ENCODE measurements at places on chromosomes 3 and 15. TPM values are rescaled to one million over a fixed set of nuclear protein-coding genes. Genes with fewer than 3 reads are reported as not detected.

Gene APPL1
- 17.3 TPM for polyA plus RNA-seq

Gene MYL3
- not detected for polyA plus RNA-seq

Gene ABI3BP
- polyA plus RNA-seq: 0.59 TPM

Gene CDHR4
- polyA plus RNA-seq: not detected

Gene DPPA2
- not detected for polyA plus RNA-seq

Gene HLTF
- 9.1 TPM for polyA plus RNA-seq

Gene CHDH
- polyA plus RNA-seq: 0.04 TPM

Gene BFSP2
- polyA plus RNA-seq: not detected

Gene ADAMTS7
- polyA plus RNA-seq: 0.24 TPM

Gene IL5RA
- polyA plus RNA-seq: not detected

Gene LSAMP
- 0.12 TPM for polyA plus RNA-seq

Gene ISG20
- 8.5 TPM for polyA plus RNA-seq

Gene CHCHD6
- polyA plus RNA-seq: 21.7 TPM

Gene PATL2
- polyA plus RNA-seq: 1.0 TPM

Gene GOLGA6D
- polyA plus RNA-seq: not detected

Gene DPH3
- 23.4 TPM for polyA plus RNA-seq

Gene ZNF860
- polyA plus RNA-seq: 7.9 TPM

All from keratinocyte (primary cell).